ENCODE measurements at places on chromosomes 11 and 22.

GRCh38 chr11:111733611-111734088 lies 32.5 kb downstream of the PPP2R1B start:
- no peak for DNase-seq

GRCh38 chr22:38353142-38353629 lies 36.0 kb upstream of the CSNK1E start:
- peak; percentile 19 for DNase-seq

DNA sequence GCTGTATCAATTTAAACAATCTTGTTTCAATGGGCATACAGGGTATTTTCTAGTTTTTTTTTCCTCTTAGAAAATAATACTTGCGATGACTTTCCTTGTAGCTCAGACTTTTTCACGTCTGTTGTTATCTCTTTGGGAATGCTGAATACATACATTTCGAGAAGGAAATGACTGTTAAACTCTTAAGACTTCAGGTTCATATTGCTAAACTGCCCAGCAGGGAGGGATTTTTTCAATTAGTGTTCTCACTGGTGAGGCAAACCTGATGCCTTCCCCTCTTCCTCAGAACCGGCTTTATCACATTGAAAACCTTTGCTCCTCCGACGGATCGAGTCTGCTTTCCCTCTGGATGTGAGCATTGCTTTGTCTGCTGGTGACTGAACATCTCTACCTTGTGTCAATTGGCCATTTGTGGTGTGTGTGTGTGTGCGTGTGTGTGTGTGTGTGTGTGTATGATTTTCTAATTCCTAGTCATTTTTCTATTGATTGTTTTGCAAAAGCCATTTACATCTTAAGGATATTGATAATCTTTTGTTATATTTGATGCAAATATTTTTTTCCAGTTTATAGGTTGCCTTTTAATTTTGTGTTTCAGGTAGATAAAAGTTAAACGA lies 6.6 kb downstream of the NEAT1 start:
- no peak for DNase-seq

- no peak for DNase-seq
These were observed 355 bp downstream of the TESMIN start for GRCh38 chr11:68751004-68751325.

- no peak for DNase-seq
These were observed 41.3 kb downstream of the CD6 start for GRCh38 chr11:61012737-61013215.
